ENCODE measurements at places on chromosomes 4 and X.

- no peak for DNase-seq
Measured at GRCh38 chrX:103674531-103675454, 11.7 kb downstream of the MORF4L2 start.

GRCh38 chrX:113950081-113950678 is 633.7 kb upstream of the HTR2C start:
- DNase-seq: no peak

- no peak for DNase-seq
Measured at GRCh38 chrX:44082829-44083228, 109.6 kb upstream of the NDP start.

- peak; percentile 8 for DNase-seq
Measured at GRCh38 chr4:129344058-129344457, 248.1 kb downstream of the C4orf33 start.

DNA sequence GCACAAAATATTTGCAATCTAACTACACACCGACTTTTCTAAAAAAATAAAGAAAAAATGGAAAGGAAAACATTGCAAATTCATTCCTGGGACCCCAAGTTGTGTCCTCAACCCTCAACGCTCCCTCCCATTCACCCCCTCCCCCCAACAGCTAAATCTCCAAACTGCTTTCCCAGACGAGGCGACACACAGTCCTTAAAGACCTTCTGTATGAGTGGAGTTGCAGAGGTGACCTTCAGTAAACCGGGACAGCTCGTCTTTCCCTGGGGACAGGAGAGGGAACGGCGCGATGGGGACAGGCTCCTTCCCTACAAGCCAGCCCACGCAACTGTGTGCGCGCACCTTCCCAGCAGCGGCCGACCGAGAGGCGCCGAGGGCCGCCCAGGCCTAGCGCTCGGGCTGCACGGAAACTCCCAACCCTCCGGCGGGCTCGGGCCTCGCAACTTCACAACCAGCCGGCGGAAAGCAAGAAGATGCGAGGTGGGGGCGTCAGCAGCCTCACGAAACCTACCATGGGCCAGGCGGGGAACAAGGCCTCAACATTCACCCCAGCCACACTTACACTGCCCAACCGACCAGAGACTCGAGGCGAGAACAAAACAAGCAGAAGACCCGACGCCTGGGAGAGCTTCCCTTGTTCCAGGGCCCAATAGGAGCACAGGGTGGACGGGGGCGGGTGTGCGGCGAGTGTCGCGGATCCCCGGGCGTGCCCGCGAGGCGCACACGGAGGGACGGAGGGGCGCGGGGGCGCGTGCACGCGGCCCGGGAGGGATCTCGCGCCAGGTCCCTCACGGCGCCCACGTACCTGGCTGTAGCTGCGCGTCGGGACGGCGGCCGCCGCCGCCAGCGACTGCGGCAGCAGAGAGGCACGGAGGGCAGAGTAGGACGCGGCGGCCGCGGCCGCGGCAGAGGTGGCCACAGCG is 763 bp downstream of the GRSF1 start:
- DNase-seq: peak; percentile 71

GRCh38 chr4:165448700-165449099 is 69.9 kb downstream of the CPE start:
- no peak for DNase-seq

GRCh38 chrX:53374222-53374820 is 48.1 kb downstream of the SMC1A start:
- DNase-seq: no peak

GRCh38 chrX:100880368-100880767 is 6.2 kb upstream of the NOX1 start:
- no peak for DNase-seq

- DNase-seq: no peak
Measured at GRCh38 chr4:152158225-152158624, 377.7 kb downstream of the FBXW7 start.

- DNase-seq: no peak
Measured at GRCh38 chr4:17189401-17189720, 290.9 kb upstream of the LDB2 start.

DNA sequence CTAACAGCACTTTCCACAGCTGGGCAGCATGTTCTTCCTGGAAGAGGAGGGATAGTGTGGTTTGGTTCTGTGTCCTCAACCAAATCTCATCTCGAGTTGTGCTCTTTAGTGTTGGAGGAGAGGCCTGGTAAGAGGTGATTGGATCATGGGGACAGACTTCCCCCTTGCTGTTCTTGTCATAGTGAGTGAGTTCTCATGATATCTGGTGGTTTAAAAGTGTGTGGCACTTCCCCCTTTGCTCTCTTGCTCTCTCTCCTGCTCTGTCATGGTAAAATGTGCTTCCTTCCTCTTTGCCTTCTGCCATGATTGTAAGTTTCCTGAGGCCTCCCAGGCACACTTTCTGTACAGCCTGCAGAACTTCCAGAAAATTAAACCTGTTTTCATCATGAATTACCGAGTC is 133.7 kb upstream of the NDP start:
- no peak for DNase-seq

- no peak for DNase-seq
Measured at GRCh38 chr4:1603413-1604135, 80.5 kb downstream of the FAM53A start.

DNA sequence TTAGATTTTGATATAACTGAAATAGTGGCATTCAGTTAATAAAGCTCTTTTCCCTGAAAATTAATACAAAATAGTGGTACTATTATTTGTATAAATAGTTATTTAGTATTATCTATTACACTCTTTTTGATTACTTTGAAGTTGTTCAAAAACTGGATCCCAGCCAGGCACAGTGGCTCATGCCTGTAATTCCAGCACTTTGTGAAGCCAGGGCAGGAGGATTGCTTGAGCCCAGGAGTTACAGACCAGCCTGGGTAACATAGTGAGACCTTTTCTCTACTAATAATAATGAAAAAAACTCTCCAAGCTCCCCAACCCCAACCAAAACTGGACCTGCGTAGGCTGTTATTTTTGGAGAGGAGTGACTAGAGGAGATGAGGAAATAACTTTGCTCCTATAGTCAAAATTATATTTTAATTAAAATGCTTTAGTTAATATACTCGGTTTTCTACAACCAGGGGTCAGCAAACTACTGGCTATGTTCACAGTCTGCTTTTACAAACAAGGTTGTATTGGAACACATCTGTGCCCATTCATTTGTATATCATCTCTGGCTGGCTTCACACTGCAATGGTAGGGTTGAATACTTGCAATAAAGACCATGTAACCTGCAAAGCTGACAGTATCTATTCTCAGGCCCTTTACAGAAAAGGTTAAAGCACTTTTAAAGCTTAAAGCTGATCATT is 27.6 kb downstream of the GUCY1A1 start:
- DNase-seq: no peak
